ENCODE measurements at places on chromosomes 1 and 21.

- DNase-seq: no peak
Measured at GRCh38 chr1:94012708-94013366, 103.6 kb upstream of the GCLM start.

DNA sequence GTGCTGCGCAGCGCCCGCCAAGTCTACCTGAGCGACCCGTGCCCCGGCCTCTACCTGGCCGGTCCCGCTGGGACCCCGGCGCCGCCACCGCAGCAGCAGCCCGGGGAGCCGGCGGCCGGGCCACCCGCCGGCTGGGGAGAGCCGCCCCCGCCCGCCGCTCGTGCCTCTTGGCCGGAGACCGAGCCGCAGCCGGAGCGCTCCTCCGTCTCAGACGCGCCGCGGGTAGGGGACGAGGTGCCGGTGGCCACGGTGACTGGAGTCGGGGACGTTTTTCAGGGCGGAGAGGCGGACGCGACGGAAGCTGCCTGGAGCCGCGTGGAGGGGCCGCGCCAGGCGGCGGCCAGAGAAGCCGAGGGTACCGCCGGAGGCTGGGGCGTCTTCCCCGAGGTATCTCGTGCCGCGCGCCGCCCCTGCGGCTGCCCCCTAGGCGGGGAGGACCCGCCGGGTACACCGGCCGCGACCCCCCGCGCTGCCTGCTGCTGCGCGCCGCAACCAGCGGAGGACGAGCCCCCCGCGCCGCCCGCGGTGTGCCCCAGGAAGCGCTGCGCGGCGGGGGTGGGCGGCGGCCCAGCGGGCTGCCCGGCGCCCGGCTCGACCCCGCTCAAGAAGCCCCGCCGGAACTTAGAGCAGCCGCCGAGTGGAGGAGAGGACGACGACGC, 646 bp downstream of the IER5 start:
- peak; percentile 32 for DNase-seq

- DNase-seq: no peak
Measured at GRCh38 chr1:29876902-29877301, 640.6 kb downstream of the PTPRU start.

GRCh38 chr1:179230251-179230650, 774 bp upstream of the ABL2 start:
- DNase-seq: no peak

DNA sequence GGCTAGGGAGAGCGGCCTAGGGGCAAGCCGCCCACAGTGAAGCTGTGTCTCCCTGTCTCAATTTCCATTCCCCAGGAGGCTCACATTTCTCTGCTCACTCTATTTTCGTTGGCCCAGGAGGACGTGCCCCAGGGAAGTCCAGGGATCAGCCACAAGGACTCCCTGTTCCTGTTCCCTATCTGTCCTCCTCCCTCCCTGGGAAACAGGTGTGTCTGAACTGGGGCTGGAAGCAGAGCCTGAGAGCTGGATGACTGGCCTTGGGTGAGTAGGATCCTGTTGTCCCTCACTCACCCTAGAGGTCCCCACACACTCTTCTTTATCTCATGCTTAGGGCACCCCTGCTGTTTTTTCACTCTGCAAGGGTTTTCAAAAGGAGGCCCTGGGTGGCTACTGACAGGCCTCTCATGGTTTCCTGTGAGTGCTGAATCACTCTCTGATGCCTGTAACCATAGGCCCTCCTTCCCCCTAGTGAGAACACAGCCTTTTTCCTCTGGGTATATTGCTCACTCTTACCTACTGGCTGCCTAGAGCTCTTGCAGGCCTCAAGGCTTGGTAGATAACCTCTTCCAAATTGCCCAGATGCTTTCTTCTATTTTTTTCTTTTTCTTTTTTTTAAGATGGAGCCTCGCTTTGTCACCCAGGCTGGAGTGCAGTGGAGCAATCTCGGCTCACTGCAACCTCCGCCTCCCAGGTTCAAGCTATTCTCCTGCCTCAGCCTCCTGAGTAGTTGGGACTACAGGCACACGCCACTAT, 3.3 kb upstream of the UTP11 start:
- DNase-seq: no peak

DNA sequence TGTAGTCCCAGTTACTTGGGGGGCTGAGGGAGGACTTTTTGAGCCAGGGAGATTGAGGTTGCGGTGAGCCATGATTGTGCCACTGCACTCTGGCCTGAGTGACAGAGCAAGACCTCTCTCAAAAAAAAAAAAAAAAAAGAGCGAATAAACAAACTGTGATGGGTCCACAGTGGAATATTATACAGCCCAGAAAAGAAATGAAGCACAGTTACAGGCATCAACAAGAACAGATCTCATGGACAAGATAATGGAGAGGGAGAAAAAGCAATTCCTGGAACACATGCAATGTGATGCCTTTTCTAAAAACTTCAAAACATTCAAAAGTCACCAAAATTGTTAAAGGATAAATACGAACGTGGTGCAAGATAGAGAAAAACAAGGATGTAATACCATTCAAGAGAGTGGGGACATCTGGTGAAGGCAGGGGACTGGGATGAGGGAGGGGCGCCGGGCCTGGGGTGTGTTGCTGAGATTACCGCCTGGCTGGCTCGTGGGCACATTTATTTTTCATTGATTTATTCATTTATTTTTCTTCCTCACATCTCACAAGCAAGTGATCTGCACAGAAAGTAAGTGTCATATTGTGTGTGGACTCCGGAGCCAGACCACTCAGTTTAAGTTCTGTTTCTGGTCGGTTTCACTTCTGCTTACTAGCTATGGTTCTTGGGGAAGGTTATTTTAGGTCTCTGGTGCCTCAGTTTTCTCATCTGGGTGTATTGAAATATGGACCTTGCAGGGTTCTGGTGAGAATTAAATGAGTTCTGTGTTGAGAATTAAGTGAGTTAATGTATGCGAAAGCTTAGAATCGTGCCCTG, 30.1 kb downstream of the ABCG1 start:
- no peak for DNase-seq

DNA sequence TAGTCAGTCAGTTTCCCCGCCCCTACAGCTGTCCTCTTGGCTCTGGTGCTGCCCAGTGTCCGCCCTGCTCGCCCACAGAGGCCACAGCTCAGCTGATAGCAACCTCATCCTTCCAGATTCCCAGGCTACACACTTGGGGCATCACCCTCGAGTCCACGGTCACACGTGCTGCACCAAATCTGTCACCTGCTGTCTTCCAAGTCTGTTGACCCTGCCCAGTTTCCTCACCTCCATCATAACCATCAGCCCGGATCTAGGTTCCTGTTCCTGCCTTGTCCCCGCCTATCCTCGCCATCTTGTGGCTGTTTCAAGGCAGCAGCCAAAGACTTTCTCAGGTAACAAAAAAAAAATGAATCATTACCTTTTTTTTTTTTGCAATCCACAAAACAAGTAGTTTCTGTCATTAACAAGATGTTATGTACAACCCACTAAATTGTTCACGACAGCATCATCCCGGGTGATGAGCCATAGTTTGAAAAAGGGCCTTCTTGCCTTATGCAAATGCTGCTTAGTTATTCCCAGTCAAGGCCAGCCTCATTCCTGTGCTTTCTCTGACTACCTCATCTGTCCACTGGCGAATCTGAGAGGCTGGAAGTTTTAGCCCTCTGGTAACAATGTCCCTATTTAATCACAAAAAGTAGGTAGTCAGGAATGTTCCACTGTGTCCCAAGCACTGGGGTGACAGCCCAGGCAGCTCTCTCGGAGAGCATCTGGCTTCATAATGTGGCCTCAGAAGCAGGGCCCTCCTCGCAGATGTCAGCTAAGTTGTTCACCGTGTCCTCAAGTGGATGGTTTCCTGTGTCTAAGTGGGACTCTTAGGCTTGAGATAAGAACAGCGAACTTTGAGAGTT, 4.9 kb upstream of the MIIP start:
- no peak for DNase-seq

GRCh38 chr1:3774276-3774945, 1.9 kb downstream of the SMIM1 start:
- DNase-seq: no peak

GRCh38 chr1:26697978-26698849, 2.4 kb downstream of the ARID1A start:
- DNase-seq: peak; percentile 10

GRCh38 chr1:241390526-241390925, 33.5 kb upstream of the RGS7 start:
- DNase-seq: no peak

- DNase-seq: no peak
Measured at GRCh38 chr1:162530307-162530987, 31.1 kb upstream of the UAP1 start.

GRCh38 chr1:33168556-33169289, 13.1 kb downstream of the TRIM62 start:
- DNase-seq: no peak

DNA sequence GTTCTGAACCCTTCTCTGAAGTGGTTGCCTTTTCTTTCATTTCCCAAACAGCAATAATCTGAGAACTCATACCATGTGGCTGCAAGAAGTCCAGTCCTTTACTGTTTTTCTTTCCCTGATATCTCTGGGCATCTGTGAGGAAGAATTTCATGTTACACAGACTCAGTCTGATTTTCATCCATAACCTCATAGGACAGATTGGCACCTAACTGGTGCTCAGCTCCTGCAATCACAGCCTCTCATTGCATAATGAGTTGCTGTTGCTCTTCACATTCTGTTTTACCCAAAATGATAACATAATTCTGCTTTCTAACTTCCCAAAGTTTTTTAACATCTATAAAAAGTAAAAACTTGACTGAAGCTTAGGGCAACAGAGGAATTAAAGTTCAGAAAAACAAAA, 472.2 kb upstream of the PBX1 start:
- no peak for DNase-seq

- DNase-seq: no peak
Measured at GRCh38 chr1:157399984-157400382, 152.3 kb downstream of the FCRL5 start.

- DNase-seq: no peak
Measured at GRCh38 chr21:14918527-14918926, 146.3 kb downstream of the NRIP1 start.

GRCh38 chr21:43987509-43987908, 24.6 kb upstream of the TRAPPC10 start:
- DNase-seq: no peak

- no peak for DNase-seq
Measured at GRCh38 chr1:158102881-158103674, 77.6 kb upstream of the CD1D start.

DNA sequence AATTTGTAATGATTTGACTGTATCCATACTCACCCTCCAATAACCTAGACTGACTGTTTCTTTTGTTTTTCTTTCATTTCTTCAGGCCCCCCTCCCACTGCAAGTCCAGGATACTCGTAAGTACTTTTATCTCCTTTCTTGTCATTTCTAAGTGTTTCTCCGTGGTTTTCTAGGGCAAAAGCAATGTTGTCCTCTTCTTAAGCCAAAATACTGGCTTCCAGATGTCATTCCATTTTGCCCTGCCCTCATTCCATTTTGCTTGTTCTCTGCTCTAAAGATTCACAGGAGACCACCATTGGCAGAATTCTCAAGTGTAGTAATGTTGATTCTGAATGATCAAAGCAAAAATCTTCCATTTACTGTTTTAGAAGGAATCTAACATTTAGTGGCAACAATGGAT, 152.8 kb upstream of the UBE2U start:
- DNase-seq: no peak

DNA sequence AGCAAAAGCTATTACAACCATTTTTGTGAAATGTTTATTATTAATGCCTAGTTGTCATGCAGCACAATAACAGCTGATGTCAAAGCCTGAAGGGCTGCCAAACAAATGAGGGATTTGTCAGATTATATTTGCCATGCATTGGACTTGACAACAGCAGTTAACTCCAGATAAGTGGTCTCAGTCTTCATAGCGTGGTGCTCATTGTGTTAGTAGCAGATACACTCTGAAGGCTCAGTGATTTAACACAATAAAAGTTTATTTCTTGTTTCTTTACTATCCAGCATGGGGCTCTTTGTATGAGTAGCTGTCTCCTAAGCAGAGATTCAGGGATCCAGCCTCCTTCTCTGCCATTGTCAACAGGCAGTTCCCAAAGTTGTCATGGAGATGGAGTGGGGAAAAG, 76.0 kb upstream of the PTGFRN start:
- DNase-seq: no peak

GRCh38 chr1:244349103-244349531, 102.6 kb downstream of the ADSS2 start:
- DNase-seq: no peak

DNA sequence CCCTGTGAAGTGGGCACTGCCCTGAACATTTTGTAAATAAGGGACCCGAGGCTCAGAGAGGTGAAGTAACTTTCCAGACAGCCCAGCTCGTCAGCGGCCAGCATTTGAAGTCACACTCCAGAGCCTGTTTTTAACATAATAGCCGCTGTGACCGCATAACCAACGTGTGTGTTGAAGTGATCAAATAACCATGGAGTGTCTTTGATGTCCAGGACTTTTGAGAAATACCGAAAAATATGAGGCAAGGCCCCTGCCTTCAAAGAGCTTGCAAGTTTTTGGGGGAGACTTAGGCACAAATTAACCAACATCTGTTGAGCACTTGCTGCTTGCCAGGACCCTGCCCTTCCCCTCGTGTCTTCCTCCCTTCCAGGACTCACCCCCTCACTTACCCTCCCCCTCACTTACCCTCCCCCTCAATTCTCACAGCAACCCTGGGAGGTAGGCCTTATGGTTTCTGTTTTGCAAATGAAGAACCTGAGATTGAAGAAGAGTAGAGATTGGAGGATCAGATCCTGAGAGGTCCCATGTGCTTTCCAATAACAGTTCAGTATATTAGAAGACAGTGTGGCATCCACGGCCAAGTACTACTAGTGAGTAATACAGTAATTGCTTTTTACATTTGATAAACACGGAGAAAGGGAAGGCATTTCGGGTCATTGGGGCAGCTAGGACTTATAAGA, 1.3 kb upstream of the SLC16A1 start:
- DNase-seq: peak; percentile 18

DNA sequence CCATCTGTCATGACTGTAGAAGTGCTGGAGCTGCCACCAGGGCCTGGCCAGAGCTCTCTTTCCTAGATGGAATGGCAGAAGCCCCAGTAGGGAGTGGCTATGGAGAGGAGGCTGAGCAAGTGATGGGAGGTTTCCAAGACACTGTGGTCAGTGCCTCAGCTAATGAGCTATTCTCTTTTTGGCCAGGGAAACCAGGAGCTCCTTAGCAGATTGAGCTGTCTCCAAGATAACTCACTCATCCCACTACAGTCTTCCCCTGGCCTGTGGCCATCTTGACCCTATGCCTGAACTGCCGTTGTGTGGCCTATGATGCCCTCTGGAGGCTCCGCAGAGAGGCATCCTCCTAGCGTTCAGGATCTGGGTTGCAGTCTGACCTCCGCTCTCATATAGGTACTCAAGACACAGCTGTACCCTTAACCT, 60.5 kb downstream of the ERI3 start:
- DNase-seq: no peak

Data from activated CD4-positive, alpha-beta T cell treated with anti-CD3 and anti-CD28 coated beads, Interleukin-2, amount 50 U/mL, for 1 hour (primary cell).